Esophagus squamous epithelium (tissue), 5 donors: ENCODE measurements at places on chromosomes 5 and 9.

GRCh38 chr5:173456751-173457171, 128.5 kb upstream of the STC2 start:
- H3K4me1 ChIP-seq: no peaks in the 10 kb centered on the region
- no peaks in the 10 kb centered on the region for H3K36me3 ChIP-seq
- no peaks in the 10 kb centered on the region for H3K27me3 ChIP-seq
- H3K4me3 ChIP-seq: no peak overlapping the region
- no peak overlapping the region for H3K27ac ChIP-seq

- H3K4me1 ChIP-seq: no peaks in the 10 kb centered on the region
- peaks cover 4% of the 10 kb centered on the region for H3K36me3 ChIP-seq
- H3K27ac ChIP-seq: no peak overlapping the region
- H3K27me3 ChIP-seq: no peaks in the 10 kb centered on the region
- no peak for DNase-seq
Observed at GRCh38 chr5:134920848-134921575, 16.1 kb downstream of the PCBD2 start.

DNA sequence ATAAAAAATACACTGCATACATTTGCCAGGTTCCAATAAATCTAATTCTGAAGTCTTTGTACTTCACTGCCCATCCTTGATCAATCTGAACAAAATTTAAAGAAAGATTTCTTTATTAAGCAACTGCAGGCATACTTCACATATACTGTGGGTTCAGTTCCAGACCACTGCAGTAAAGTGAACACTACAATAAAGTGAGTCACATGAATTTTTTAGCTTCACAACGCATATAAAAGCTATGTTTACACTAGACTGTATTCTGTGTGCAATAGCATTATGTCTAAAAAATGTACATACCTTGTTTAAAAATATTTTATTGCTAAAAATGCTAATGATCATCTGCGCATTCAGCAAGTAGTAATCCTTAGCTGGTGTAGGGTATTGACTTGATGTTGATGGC, 52.1 kb downstream of the SSBP2 start:
- no peak overlapping the region for H3K4me3 ChIP-seq
- DNase-seq: no peak
- H3K36me3 ChIP-seq: no peaks in the 10 kb centered on the region

DNA sequence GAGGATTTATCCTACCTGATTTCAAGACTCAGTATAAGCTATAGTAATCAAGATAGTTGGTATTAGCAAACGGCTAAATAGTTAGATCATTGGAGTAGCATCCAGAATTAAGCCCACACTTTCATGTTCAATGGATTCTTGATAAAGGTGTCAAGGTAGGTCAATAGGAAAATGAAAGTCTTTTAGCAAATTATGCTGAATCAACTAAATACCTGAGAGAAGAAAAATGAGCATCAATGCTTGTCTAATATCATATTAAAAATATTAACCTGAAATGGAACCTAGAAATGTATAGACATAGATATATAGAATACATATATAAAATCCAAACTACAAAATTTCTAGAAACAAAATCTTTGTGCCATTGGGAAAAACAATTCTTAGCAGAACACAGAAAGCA, 685.6 kb downstream of the DTWD2 start:
- no peaks in the 10 kb centered on the region for H3K4me1 ChIP-seq
- no peaks in the 10 kb centered on the region for H3K27me3 ChIP-seq

DNA sequence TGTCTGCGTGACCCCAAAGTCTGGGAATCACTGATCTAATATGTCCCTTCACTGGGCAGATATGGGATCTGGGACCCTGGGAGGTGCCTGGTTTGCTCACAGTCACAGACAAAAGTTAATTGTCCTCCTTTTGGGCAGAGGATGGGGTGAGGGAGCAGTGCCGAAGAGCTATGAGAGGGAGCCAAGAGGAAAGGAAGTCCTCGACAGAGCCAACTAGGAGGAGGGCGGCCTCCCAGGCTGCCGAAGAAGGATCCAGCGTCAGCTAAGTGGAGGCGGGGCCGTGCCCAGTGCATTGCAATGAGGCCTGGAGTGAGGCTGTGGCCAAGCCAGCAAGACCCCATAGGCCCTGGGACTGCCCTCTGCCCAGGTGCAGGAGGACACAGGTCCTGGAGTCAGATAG, 11.4 kb downstream of the AIF1L start:
- no peak for DNase-seq
- no peak overlapping the region for H3K4me3 ChIP-seq
- no peak overlapping the region for H3K27ac ChIP-seq
- no peaks in the 10 kb centered on the region for H3K27me3 ChIP-seq

DNA sequence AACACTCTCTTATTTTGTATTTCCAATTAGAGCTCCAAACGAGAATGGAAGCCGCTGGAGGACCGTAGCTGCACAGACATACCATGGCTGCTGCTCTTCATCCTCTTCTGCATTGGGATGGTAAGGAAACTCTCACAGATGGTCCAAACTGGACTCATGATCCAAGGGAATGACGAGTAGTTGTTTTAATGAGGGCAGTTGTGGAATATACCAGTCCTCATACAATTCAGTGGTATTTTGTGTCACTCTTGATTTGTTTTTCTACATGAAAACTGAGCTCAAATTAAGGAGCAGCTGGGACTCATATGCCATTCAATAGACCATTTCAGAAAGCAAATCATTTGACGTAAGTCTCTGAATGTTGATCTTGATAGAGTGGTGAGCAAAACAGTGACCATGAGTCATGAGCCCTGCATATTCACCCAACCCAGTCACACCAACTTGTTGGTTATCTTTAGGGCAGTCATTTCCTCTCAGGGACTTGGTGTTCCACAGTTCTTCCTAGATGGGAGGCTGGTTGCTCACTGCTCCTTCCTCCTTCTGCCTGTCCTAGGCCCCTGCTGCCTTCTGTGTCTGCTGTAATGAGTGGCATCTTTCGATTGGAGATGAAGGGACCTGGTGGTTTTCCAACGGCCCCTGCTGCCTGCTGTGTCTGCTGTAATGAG, 54.9 kb downstream of the SLC44A1 start:
- no peaks in the 10 kb centered on the region for H3K27me3 ChIP-seq
- H3K4me1 ChIP-seq: peaks cover 8% of the 10 kb centered on the region
- peak overlapping the region; percentile 42 for H3K27ac ChIP-seq
- H3K36me3 ChIP-seq: no peaks in the 10 kb centered on the region
- no peak overlapping the region for H3K4me3 ChIP-seq
- no peak for DNase-seq

GRCh38 chr9:96686638-96687335, 31.7 kb upstream of the PRXL2C start:
- H3K27me3 ChIP-seq: no peaks in the 10 kb centered on the region
- no peaks in the 10 kb centered on the region for H3K36me3 ChIP-seq
- peak overlapping the region; percentile 71 for H3K4me3 ChIP-seq
- peak; percentile 4 for DNase-seq
- H3K4me1 ChIP-seq: peaks cover 22% of the 10 kb centered on the region
- peak overlapping the region; percentile 83 for H3K27ac ChIP-seq

- H3K27ac ChIP-seq: no peak overlapping the region
- H3K36me3 ChIP-seq: no peaks in the 10 kb centered on the region
- no peak overlapping the region for H3K4me3 ChIP-seq
- DNase-seq: no peak
- no peaks in the 10 kb centered on the region for H3K27me3 ChIP-seq
Observed at GRCh38 chr5:148214665-148215185, 11.9 kb downstream of the SPINK6 start.

DNA sequence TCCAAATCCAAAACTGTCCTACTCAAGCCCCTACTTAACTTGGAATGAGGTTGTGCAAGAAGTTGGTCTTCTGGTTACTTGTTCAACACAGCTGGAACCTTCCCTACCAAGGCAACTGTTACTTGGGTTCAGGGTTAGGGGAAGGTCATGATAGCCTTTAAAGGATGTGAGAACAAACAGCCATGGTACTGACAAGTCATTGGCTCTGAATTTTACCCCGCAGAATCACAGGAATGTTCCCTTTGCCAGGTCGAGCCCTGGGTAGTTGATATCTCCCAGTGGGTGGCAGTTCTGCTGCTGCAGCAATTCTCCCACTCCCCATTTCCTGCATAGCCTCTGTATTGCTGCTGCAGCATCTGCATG, 396.1 kb upstream of the MPDZ start:
- H3K4me1 ChIP-seq: no peaks in the 10 kb centered on the region
- no peak overlapping the region for H3K4me3 ChIP-seq
- no peaks in the 10 kb centered on the region for H3K36me3 ChIP-seq
- DNase-seq: no peak
- H3K27me3 ChIP-seq: no peaks in the 10 kb centered on the region

DNA sequence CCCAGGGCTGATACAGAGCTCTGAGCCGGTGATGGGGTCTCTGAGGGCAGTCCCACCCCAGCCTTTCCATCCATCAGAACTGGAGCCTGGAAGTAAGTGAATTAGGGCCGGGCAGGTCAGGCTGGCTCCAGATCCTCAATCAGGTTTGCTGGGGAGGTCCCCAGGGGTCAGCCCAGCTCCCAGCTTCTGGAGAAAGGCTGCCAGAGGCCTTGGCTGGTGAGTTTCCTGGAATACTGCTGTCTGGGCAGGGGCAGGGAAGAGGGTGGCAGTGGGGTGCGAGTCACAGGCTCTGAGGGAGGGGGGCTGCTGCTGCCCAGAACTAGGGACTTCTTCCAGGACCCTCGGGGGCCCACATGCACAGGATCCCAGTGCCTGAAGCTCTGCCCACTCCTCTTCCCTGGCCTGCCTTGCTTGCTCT, 200.6 kb upstream of the MVB12B start:
- H3K4me3 ChIP-seq: no peak overlapping the region
- H3K27ac ChIP-seq: no peak overlapping the region
- H3K4me1 ChIP-seq: peaks cover 7% of the 10 kb centered on the region

DNA sequence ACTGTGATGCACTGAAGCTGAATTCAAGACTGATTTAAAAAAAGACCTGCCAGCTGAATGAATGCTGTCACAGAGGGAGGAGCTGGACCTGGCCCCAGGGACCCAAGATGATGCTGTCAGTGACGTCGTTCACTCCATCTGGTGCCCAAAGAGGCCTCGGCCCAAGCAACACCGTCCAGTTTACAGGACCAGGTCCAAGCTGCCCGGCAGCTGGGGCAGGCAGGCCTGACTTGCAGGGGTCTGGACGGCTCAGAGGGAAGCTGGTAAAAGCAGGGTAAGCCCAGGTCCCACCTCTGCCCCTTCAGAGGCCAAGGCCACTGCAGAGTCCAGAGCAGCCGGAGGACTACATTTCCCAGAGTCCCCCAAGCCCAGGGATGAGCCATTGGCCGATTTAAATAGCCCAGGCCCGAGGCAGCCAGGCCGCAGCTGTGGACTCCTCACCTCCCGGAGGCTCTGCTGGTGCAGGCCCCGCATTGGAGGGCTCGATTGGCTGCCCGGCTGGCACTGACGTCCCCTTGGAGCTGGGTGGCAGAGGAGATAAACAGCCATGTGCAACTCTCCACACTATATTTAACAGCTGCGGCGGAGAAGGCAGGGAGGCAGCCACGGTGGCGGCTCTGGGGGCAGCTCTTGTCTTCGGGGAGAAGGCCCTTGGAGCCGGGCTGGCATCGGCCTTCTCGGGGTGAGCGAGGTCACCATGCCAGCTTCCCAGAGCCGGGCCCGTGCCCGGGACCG, at the start of gene PLPP7:
Gene PLPP7, plus strand, starts transcription at position 423 of the 735 bp plus-strand sequence. Its CDS starts 275 bp downstream, at position 698.
- H3K27ac ChIP-seq: no peak within 1 kb of the TSS
- no peaks in the 10 kb centered on the region for H3K36me3 ChIP-seq
- H3K4me1 ChIP-seq: no peaks in the 10 kb centered on the region
- peak within 1 kb of the TSS; percentile 18 for H3K4me3 ChIP-seq

DNA sequence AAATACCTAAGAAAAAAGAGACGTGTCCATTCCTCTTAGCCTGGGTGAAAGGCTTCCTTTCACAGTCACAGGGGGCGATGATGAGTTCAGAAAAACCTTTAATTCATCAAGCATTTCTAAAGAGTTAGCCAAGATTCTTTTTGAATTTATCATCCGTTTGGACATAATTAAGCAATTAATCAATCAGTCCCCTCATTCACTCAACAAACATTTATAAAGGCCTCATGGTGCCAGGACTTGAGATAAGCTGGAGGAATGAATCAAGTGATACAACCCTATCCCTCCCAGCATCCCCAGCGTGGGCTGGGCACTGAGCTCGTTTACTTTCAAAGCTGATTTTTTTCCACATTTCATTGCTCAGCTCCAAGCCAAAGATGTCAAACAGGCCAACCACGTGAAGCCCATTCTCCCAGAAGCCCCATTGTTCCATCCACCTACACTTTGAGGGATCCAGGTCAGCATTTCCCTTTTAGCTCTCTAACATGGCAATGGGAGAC, 140.5 kb downstream of the SLIT3 start:
- no peak overlapping the region for H3K4me3 ChIP-seq
- peak overlapping the region; percentile 74 for H3K27ac ChIP-seq
- H3K27me3 ChIP-seq: no peaks in the 10 kb centered on the region
- peaks cover 14% of the 10 kb centered on the region for H3K4me1 ChIP-seq
- H3K36me3 ChIP-seq: no peaks in the 10 kb centered on the region

GRCh38 chr9:14081745-14082144, 232.2 kb downstream of the NFIB start:
- no peaks in the 10 kb centered on the region for H3K27me3 ChIP-seq
- no peaks in the 10 kb centered on the region for H3K36me3 ChIP-seq
- no peak overlapping the region for H3K27ac ChIP-seq
- no peak for DNase-seq

DNA sequence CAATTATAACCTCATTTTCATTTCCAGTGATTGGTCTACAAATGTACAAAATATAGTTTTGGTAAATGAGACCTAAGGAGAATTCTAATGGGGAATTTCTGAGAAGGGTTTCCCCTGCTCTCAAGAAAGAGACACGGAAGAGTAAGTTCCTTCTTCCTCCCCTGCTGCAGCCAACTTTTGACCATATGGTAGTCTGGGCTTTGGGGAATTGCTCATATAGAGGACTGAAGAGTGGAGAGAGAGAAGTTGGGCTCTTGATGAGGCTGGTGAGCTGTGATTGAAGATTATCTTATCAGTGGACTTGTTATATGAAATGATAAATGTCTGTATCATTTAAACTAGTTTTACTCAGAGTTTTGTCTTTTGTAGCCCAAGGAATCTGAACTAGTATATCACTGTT, 4.3 kb upstream of the LNPEP start:
- no peak overlapping the region for H3K27ac ChIP-seq
- H3K36me3 ChIP-seq: no peaks in the 10 kb centered on the region
- H3K4me3 ChIP-seq: no peak overlapping the region

- H3K36me3 ChIP-seq: no peaks in the 10 kb centered on the region
- H3K27me3 ChIP-seq: no peaks in the 10 kb centered on the region
- no peaks in the 10 kb centered on the region for H3K4me1 ChIP-seq
- no peak for DNase-seq
- no peak overlapping the region for H3K4me3 ChIP-seq
Observed at GRCh38 chr5:15807248-15807647, 307.3 kb downstream of the FBXL7 start.

- no peaks in the 10 kb centered on the region for H3K4me1 ChIP-seq
- no peak overlapping the region for H3K4me3 ChIP-seq
Observed at GRCh38 chr5:112270299-112271293, 148.5 kb downstream of the EPB41L4A start.

- peaks cover 28% of the 10 kb centered on the region for H3K27me3 ChIP-seq
- H3K27ac ChIP-seq: no peak overlapping the region
- no peak for DNase-seq
- H3K4me1 ChIP-seq: no peaks in the 10 kb centered on the region
- H3K36me3 ChIP-seq: no peaks in the 10 kb centered on the region
- no peak overlapping the region for H3K4me3 ChIP-seq
Observed at GRCh38 chr5:168883991-168884390, 304.8 kb upstream of the PANK3 start.
